Stimulated activated memory B cell treated with anti-CD40 and anti-IgM and Interleukin-4, amounts not matched to agents 10 μg/mL and 1 μg/mL and 100 μg/mL, for 72 hours (primary cell): ENCODE measurements at places on chromosomes 3 and 15.
A peak's percentile ranks its signal among the peaks of the same experiment; 100 is the strongest.

DNA sequence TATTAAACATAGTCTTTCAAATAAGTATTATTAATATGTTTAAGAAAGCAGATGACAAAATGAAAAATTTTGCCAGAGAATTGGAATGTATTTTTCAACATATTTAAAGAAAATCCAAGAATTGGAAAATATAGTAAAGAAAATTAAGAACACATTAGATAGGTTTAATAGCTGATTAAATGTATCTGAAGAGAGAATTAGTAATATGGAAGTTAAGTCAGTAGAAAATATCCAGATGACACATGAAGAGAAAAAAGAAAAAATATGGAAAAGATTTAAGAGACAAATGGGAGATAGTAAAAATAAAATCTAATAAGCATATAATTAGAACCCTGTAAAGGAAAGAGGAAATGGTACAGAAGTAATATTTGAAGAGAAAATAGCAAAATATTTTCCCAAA is 18.0 kb upstream of the POMGNT2 start:
- no peak for ATAC-seq

GRCh38 chr15:60582370-60583036 is 103.6 kb upstream of the ICE2 start:
- ATAC-seq, result peak; percentile 85

DNA sequence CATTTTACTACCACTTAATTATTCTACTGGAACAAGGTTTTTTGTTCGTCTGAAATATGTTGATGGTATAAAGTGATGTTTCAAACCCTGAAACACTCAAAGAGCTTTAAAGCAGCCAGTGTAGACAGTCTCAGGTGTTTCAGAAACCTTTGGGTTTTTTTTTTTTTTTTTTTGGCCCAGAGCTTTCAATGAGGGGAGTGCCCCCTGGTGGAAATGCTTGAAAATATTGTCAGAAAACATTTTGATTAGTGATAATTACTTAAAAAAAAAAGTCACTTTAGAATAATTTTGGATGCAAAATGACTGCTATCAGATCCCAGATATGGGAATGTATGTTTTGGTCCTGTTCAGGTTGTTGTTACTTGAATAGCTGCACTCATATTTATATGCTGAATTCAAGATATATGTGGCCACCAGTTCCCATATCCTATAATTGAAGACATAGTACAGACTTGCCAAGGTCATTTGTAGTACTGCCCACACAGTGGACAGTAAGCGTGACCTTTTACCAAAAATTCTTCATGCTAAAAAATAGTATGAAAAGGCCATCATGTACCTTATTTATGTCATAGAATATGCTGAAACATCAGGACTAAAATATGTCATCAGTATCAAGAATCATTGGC is 35.9 kb downstream of the SATB1 start:
- ATAC-seq, result no peak

- peak; percentile 77 for ATAC-seq
Observed at GRCh38 chr15:42457445-42458442, 33.2 kb downstream of the ZNF106 start.
